ENCODE measurements at places on chromosomes 7 and 10. TPM values are rescaled to one million over a fixed set of nuclear protein-coding genes. Genes with fewer than 3 reads are reported as not detected.

GRK5 gene
- total RNA-seq, result 21.1 TPM

MAGI2 gene
- total RNA-seq, result 10.6 TPM

FAM241B gene
- total RNA-seq, result 4.0 TPM

C10orf105 gene
- 0.06 TPM for total RNA-seq

DNA sequence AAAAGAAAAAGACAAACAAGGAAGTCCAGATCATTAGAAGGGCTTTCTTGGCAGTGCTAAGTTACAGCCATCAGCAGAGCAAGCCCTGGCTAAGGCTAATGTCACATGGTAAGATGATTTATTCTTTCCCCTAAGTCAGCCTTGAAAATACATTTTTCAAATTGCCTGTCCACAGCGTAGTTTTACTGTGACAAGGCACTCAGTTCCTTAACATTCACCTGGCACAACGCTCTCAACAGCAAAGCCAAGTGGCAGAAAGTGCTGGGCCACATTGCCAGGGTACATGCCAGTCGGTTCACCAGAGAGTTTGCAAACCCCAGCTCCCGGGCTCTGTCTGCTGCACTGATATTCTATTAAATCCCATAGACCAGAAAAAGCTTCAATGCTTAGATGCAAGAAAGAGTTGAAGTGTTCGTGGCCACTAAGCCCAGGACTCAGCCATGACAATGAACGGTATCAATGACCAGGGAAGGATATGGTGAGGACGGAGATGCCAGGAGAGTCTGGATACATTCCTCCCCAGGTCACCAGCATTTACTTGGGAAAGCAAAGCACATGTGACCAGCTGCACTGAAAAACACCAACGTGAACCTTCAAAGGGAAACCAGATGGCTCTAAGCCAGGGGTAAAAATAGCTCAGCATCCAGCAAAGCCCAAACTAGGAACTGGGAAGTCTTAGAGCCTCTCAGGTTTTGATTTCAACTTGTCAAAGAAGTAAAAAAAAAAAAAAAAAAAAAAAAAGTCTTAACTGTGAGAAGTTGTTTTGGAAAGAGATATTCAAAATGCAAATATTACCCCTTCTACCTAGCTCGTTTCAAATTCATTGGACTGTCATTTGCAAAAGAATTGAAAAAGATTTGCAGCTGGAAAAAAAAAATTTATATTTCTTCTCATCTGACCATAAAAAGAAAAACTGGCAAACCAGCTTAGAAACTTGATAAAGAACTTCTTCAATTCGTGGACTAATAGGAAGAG is 23.9 kb upstream of the MPP7 start:
- DNase-seq, result peak; percentile 71

GRCh38 chr10:35006836-35007235 is 83.3 kb downstream of the CUL2 start:
- no peak for DNase-seq

DNA sequence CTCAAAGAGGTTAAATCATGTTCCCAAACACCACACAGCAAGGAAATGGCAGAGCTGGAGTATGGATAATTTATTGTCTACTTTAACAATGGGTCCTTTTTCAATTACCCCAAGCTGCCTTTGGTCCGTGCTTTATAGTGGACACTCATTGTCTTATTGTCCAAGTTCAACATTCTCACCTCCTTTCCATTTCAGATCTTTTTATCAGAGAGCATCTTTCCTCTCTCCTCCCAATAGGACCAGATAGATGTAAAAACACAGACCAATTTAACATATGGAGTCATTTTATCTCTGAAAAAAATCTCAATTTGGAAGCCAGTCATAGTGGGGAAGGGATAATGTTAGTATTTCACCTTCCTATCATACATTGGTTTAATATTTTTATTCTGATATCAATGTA is 83.5 kb upstream of the WAC start:
- no peak for DNase-seq

- no peak for DNase-seq
Observed at GRCh38 chr10:45450866-45451265, 76.8 kb downstream of the ALOX5 start.

- no peak for DNase-seq
Observed at GRCh38 chr7:159128767-159129166, 15.9 kb downstream of the VIPR2 start.

GRCh38 chr10:31426401-31426800 is 107.4 kb downstream of the ZEB1 start:
- no peak for DNase-seq

GRCh38 chr7:155420116-155420515 is 37.8 kb upstream of the EN2 start:
- DNase-seq, result no peak

Data from mucosa of gallbladder (tissue), 1 donor.